ENCODE measurements at places on chromosomes 16 and 17.

- DNase-seq = no peak
Observed at GRCh38 chr16:28217326-28217725, 5.6 kb upstream of the XPO6 start.

- DNase-seq = no peak
Observed at GRCh38 chr17:80948019-80948975, 43.3 kb upstream of the CHMP6 start.

DNA sequence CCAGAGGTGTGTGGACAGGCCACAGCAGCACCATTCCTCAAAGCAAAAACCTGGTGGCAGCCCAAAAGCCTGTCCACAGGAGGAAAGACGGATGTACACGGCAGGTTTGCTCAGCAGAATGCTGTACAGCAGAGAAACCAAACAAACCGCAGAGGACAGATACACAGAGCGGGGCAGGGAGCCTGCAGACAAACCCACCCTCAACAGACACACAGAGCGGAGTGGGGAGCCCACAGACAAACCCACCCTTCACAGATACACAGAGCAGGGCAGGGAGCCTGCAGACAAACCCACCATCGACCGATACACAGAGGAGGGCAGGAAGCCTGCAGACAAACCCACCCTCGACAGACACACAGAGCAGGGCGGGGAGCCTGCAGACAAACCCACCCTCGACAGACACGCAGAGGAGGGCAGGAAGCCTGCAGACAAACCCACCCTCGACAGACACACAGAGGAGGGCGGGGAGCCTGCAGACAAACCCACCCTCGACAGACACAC is 53.0 kb upstream of the METRNL start:
- DNase-seq = no peak

- no peak for DNase-seq
Observed at GRCh38 chr17:1830288-1830687, 483 bp downstream of the RPA1 start.

- no peak for DNase-seq
Observed at GRCh38 chr16:83968891-83969649, 1.0 kb downstream of the NECAB2 start.

- DNase-seq = peak; percentile 55
Observed at GRCh38 chr17:48427598-48427997, 2.4 kb downstream of the SKAP1 start.

- no peak for DNase-seq
Observed at GRCh38 chr17:29483503-29483902, 83.3 kb downstream of the ABHD15 start.
